ENCODE measurements at places on chromosomes 3 and 15. TPM values are rescaled to one million over a fixed set of nuclear protein-coding genes. Genes with fewer than 3 reads are reported as not detected.

- no peak for DNase-seq
These were observed 151.4 kb downstream of the ATP10A start for GRCh38 chr15:25711691-25712090.

GRCh38 chr3:31442755-31443154 lies 90.0 kb upstream of the STT3B start:
- no peak for DNase-seq

GRCh38 chr15:79329171-79329611 lies 18.3 kb downstream of the TMED3 start:
- no peak for DNase-seq

- DNase-seq: peak; percentile 55
These were observed 95.8 kb upstream of the UMPS start for GRCh38 chr3:124634210-124635168.

DNA sequence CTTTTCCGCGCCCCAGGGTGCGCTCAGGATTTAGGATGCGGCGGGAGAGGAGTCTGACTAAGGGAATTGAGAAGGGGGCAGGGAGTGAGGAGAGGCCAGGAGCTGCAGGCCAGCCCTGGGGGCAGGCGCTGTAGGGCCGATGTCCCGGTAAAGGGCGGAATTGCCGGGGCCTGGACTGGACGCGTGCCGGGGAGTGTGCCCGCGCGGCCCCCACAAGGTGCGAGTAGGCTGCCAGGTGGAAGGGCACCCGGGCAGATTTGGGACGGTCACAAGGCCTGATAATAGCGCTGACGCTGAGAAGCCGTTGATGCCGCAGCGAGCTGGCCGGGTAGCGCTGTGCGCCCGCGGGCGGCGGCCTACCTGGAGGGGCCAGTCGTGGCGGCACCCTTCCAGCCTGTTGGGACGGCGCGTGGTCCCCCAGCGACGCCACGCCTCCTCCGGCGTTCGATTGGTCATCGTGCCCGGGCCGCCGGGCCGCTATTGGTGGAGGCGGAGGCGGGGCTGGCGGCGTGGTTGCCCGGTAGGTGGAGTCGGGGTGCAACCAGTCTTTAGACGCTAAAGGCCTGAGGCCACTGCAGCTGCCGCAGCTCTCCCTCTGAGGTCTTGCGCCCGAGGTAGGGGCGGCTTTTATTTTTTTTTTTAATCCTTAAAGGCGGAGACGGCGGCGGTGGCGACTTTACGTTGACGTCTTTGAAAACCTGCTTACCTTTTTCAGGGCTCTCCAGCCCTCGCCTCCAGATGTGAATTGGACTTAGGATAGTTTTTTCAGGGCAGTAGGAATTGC lies 903 bp downstream of the SLC25A38 start:
- DNase-seq: peak; percentile 98

DNA sequence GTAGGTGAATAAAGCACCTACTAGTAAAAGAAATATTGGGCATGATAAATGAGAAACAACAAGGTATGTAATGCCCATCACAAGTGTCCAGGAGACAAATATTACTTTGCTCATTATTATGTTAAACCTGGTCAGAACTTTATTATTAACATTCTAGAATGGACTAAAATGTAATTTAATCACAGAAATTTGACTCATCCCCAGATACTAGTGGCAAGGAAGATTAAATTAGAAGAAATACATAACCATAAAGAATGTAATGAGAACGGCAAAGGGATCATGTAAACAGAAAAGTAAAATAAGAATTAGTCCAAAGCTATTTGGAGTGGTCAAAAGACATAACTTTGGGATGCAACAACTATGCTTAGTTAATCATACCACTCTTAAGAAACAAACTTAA lies 71.2 kb upstream of the STAC start:
- DNase-seq: no peak

DNA sequence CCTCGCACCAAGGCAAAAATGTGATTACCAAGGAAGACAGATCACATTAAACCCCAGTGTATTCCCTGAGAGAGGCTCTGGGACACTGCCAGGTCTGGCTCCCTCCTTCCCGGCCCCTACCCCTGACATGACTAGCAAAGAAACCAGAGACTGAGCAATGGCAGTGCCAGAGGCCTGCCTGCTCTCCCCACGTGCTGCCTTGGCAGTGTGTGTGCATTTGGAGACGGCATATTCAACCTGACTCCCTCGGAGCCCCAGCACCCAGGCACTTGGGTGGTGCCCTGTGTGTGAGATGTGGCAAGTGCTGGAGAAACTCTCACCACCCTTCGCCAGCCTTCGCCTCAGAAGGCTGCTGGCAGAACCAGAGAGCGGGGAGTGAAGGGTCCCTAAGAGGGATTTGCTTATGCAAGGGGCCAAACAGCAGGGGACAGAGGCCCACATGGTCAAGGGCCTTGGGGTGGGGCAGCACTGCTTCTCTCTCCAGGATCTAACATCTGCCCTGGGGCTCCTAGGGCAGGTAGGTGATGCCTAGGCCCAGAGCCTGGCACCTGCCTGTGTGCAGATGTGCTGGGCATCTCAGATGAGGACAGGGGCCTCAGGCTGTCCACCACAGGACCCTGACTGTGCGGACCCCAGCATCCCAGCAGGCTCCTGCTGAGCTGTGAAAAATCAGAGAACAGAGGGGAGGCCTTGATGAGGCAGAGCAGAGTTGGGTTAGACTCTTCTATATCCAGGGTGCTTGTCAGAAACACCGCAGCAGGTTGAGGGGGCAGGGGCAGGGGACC lies 23.6 kb upstream of the PLXNA1 start:
- DNase-seq: no peak

- no peak for DNase-seq
These were observed 1021.0 kb downstream of the EPHA3 start for GRCh38 chr3:90128391-90128790.

DNA sequence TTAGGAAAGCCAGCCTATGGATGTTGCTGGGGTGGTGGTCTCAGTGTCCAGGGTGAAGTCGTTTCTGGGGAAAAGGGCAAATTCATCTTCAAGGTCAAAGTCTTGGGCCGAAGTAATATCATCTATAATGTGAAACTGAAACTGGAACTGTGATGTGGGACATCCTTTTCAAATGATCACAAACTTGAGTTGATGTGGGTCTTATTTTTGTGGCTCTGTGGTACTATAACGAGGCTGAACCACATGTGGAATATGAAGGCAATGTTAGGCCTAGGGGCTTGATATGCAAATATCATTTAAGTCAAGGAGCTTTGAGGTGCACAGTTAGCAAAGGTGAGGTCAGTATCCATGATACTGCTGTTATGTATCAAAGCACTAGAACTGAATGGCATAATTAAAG lies 1.5 kb upstream of the CD200R1L start:
- no peak for DNase-seq

- DNase-seq: peak; percentile 24
These were observed 3.4 kb downstream of the DUOXA2 start for GRCh38 chr15:45117308-45118130.

GRCh38 chr15:29149738-29150075 lies 119.9 kb downstream of the NSMCE3 start:
- DNase-seq: no peak

DNA sequence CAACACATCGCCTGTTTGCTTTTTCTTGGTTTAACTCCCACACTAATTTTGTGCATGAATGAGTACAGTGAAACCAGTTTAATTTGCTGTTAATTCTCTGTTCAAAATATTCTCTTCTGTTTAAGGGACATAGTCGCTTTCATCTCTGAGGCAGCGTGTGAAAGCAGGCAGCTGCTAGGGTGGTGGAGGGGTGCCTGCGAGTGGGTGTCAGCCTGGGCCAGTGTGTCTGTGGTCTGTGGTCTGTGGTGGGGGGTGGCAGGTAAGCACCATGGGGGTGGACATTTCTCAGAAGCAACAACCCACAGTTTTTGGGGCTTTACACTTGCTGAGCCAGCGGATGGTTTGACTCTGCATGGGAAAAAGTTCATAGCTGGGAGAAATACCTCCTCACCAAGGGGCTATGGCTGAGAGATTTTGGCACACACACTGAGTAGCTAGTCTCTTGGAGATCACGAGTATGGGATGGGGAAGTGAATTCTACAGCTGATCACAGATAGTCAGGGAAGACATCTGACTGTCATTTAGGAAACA lies 109.2 kb downstream of the EPHB1 start:
- no peak for DNase-seq

- no peak for DNase-seq
These were observed 177.6 kb downstream of the FHIT start for GRCh38 chr3:61073566-61074165.

- no peak for DNase-seq
These were observed 23.1 kb downstream of the SCAP start for GRCh38 chr3:47452453-47453215.

DNA sequence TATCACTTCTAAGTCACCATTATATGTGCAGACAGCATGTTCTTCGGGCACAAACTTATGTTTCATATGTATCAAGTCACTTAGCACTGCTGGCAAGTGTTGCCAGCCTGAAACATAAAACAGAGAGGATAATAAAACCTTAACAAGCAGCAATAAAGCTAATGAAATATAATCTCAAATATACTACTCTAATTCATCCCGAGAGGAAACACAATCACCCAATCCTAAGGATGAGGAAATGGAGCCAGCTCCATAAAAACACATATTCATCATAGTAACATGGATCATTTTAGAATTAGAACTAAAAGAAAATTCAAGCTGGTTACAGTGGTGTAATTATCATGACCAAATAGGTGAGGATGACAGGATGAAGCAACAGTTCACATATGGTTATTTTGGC lies 1072.7 kb downstream of the EPHA3 start:
- no peak for DNase-seq

GRCh38 chr3:101722394-101723173 lies 1.8 kb upstream of the CEP97 start:
- DNase-seq: no peak

DNA sequence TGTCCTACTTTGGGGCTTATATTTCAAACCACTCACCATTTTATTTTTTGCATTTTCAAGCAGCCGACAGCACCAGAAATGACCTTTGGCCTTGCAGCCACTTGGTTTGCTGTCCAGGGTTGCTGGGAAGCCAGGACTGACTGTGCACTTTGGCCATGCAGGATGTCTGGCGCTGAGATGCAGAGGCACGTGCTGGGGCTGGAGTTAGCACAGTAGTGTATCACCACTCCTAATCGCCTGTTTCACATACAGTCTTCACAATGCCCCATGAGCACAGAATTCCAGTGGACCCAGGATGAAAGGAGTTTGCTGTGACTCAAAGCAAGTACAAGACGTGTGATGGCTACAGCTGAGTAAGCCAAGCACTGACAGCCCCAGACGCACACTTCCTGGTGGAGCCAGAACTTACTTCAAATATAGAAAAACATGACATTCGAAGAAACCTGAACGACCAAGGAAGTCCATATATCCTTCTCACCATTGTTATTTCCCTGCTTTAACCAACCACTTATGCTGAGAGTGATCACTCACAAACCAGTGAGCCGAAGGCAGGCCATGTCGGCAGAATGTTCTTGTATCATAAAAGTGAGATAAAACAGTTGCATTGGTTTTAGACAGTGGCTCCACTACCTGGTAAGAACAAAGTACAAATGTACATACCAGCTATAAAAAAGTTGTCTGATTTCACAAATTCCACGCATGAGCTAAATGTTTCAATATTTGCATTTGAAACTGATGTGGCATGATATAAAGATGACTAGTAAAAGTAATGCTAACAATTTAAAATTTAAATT lies 16.0 kb downstream of the OCA2 start:
- no peak for DNase-seq

DNA sequence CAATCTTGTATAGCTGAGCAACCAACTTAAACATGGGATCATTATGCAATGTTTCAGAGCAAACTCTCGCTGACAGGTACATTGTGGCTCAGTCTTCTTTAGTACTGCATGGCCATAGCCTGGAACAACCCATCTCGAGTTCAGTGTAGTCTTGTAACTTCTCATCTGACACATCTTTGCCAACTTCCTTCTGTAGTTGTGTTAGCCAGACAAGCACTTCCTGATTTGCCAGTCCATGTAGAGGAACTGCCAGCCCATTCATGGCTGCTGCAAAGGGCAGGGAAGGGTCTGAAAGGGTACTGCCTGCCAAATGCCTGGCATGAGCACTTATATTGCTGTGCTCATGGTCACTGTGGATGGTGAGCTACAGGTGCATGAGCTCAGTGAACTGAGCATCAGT lies 49.2 kb upstream of the CCDC54 start:
- no peak for DNase-seq

DNA sequence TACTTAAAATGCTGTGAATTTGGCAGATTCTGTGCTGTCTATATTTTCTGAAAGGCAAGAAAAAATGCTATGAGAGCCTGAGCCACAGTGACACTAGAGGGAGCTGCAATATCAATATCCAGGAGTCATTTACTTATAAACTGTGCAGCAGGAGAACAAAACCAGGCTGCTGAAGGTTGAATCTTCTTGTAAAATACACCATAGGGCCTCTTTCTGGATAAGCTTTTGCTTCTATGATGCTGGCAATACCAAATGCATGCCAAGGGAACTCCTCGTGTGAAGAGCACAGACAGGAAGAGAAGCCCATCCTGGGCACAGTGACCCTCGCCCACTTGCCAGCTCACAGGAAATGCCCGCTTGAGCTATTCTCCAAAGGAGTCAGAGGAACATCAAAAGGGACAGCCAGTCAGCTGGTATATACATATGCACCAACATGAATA lies 48.0 kb upstream of the TSPAN3 start:
- peak; percentile 69 for DNase-seq

- DNase-seq: no peak
These were observed 28.1 kb downstream of the ATP11B start for GRCh38 chr3:182821221-182821981.

DNA sequence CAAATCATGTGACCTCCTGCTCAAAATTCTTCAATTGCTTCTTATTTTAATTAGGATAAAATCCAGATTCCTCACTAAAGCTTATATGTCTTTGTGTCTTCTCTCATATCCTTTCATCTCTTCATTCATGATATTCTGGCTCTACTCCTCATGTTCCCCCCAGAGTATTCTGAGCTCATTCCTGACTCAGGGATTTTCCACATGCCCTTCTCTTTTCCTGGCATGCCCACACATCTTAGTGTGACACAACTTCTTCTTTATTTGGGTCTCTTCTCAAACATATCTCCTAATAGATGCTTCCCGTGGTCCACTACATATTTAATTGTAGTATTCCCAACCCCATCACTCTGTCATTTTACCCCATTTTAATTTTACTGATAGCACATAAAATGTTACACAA lies 15.2 kb upstream of the MBNL1 start:
- DNase-seq: no peak

- no peak for DNase-seq
These were observed 118.8 kb upstream of the PTX3 start for GRCh38 chr3:157317895-157318294.

Gene COX5A
- 292 TPM for total RNA-seq

Gene SCAMP5
- 43.3 TPM for total RNA-seq

Gene LEO1
- 34.7 TPM for total RNA-seq

Gene THSD4
- 7.2 TPM for total RNA-seq

Gene NOX5
- total RNA-seq: 0.03 TPM

Gene KNSTRN
- 76.4 TPM for total RNA-seq

Gene GPR149
- not detected for total RNA-seq

Gene GCSAM
- not detected for total RNA-seq

Gene CACNA1D
- 1.7 TPM for total RNA-seq

Gene ADCY5
- total RNA-seq: 10.2 TPM

Gene RFC4
- 109 TPM for total RNA-seq

Gene PLAAT1
- total RNA-seq: 6.6 TPM

Gene HCN4
- total RNA-seq: 10.1 TPM

Gene PRSS50
- 1.4 TPM for total RNA-seq

Gene MOBP
- total RNA-seq: not detected

Gene KLHDC8B
- total RNA-seq: 15.0 TPM

Gene ZNF860
- 14.7 TPM for total RNA-seq

Gene CFAP91
- total RNA-seq: 4.9 TPM

Measured in GM23338 (cell line).